ENCODE measurements at places on chromosomes 7 and 10. TPM values are rescaled to one million over a fixed set of nuclear protein-coding genes. Genes with fewer than 3 reads are reported as not detected.

DNA sequence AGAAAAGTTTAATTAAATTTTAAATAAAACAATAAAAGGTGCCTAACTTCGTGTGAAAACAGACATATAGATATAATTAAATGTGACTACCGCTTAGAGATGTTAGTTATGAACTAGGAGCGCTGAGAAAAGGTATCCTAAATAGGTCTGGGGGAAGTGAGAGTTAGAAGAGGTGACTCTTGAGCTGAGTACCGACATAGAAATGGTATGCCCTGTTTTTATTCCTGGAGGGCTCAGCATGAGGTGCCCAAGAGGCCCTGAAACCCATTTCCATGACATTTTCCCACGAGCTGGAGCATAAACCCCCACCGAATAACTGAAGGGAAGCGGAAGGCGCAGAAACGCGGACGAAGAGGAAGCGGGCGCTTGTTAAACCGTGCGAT, 433 bp upstream of the STARD3NL start:
- no peak for DNase-seq

FASTK gene
- 89.8 TPM for total RNA-seq

DNA sequence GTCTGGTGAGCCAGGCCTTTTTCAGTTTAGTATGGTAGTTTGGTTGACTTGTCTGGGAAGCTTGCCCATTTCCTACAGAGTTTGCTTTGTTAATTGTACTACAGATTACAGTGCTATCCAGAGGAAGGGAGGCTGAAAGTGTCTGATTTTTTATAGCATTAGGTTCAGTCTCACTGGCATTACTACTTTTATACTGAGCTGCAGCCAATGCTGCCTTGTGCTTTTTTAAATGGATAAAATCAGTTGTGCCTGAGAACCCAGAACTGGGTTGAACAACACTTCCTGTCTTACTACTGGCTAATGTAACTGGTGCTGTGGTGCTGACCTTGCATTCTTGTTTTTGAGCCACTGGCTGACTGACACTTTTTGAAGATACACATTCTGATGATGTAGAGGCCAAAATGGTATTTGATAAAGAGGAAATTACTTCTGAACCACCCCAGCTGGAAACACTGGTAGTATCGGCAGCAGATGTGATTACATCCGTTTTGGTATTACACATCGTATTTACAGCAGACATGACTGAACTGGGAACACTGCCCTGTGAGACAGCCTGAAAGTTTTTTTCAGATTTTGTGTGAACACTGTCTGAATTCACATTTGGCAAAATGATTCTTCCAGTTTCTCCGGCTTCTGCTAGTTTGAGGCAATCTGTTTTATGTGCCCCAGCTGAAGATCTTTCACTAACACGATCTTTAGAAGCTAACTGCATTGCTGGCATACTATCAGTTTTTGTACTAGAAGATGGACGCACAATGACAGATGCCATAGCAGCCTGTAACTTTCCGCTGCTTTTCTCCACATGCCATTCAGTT, 74.1 kb downstream of the NRBF2 start:
- no peak for DNase-seq

DNA sequence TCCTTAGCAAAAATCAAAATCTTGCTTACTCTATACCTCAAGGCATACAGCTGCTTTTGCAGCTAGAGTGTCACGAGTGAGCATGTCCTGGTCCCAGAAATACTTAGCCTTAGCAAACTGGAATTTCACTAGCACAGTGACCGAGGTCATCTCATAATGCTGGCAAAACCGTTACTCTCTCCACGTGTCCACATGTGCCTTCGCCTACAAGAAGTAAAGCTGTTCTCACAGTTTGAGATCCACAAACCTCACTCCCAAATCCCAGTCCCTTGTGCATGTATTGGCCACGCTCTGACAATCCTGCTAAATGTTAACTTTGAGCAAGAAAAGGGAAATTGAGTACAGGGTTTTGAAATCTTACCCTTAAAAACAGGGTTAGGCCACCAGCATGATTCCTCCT, 111.0 kb upstream of the PLXDC2 start:
- no peak for DNase-seq

DNA sequence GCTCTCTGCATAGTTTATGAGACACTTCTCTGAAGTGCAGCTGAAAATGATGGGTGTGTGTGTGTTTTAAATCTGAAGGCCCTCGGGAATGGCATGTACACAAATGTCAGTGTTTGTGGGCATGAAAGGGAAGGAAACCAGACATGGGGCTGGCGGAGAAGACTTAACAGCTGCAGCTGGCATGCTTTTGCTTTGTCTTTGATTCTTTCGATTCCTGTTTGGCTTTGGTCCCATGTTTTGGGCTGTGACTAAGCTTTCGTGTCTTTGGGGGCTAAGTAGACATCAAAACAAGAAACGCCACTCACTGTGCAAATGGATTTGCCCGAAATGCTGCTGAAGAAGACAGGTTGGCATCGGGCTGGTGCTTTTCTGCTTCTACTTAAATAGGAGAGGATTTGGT, 179.3 kb downstream of the PFKFB3 start:
- DNase-seq, result no peak

CALML5 gene
- total RNA-seq, result not detected

GRCh38 chr7:148379677-148380076, 210.9 kb upstream of the C7orf33 start:
- no peak for DNase-seq

- DNase-seq, result no peak
Measured at GRCh38 chr10:103922659-103923058, 4.7 kb upstream of the STN1 start.

GIMAP7 gene
- not detected for total RNA-seq
